ENCODE measurements at places on chromosomes 5 and 9. TPM values are rescaled to one million over a fixed set of nuclear protein-coding genes. Genes with fewer than 3 reads are reported as not detected.

DNA sequence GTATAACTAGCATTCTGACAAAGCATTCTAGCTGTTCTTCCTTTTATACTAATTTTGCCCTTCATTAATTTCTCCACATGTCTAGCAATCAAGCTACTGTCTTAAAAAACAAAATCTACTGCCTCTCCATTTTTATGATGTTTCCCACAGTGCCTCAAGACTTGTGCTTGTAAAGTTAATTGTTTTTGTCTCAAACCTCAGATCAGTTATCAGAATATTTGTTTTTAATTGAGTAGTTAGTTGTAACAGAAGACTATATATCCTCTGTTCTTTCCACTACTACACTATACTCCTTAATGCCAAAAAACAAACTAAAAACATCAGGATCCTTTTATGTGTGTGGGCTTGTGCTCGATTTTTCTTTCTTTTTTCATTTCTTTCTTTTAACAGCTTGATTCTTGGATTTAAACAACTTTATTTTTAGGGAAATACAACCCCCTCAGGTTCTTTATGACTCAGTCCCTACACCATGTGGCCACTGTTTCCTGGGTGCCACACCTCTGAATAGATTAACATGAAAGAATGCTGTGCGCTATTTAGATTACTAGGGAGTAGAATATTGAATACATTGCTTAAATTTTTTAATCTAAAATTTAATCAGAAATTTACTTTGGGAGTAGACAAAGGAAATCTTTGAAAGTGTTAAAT lies 1.2 kb downstream of the ASPN start:
- no peak for DNase-seq

- no peak for DNase-seq
These were observed 53.6 kb upstream of the GABRB2 start for GRCh38 chr5:161600156-161600555.

DNA sequence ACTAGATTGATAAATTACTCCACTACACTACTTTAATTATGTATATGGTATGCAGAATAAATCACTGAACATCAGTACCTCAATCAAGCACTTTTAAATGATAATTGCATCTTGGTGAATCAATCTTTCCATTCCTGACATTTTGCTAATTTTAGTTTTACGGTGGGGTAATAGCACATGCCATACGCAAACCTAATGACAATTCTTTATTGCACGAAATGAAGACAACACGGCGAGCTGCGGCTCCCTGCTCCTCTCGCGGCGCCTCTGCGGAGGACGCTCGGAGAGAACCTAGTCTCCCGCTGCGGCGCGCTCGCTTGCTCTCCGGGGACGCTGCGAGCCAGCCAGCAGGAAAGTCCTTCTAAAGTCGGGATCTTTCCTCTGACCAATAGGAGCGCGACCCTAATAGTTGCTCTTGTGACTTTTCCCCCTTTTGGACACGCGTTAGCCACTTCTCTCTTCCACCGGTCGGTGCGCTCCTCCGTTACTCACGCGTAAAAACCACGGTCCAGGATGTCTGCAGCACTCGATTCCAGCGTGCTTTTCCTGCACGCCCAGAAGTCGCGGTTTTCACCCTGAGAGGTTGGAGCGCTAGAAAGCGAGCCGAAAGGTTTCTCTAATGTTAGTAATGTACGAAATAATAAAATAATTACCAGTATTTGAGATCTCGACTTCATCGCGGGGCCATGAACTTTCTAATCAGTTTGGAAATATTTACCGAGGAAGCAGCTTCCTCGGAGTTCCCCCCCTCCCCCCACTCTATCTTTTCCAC lies 1.0 kb upstream of the MEF2C start:
- peak; percentile 85 for DNase-seq

GLDC gene
- not detected for total RNA-seq

GRCh38 chr5:76943006-76943405 lies 9.8 kb upstream of the CRHBP start:
- no peak for DNase-seq

GRCh38 chr9:112487799-112488340 lies 1.2 kb downstream of the KIAA1958 start:
- DNase-seq, result no peak

TMC1 gene
- not detected for total RNA-seq

DNA sequence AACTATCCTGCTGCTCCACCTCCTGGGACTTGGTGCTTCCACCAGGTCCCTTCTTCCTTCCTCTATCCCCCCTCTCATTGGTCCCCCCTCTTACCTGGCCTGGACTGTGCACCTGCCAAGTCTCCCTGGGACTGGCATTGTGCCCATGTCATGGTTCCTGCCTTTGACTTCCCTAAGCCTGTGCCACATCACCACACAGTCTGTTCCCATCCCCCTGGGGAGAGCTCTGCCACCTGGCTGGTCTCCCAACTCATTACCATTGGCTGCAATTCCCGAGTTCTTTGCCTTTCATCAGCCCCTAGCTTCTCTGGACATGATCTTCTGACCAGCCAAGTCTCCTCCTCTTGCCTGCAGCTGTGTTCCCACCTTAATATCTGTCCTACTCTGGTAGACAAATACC lies 180.3 kb downstream of the SREK1 start:
- peak; percentile 77 for DNase-seq

GRCh38 chr5:166834246-166834645 lies 1457.2 kb upstream of the WWC1 start:
- DNase-seq, result no peak

Data from left ventricle myocardium superior (tissue), 1 donor.